ENCODE measurements at places on chromosomes 3 and 15.

GRCh38 chr15:40545457-40545856, 19.4 kb downstream of the CCDC32 start:
- DNase-seq: no peak

GRCh38 chr3:110569073-110569472, 502.5 kb upstream of the NECTIN3 start:
- DNase-seq: no peak

DNA sequence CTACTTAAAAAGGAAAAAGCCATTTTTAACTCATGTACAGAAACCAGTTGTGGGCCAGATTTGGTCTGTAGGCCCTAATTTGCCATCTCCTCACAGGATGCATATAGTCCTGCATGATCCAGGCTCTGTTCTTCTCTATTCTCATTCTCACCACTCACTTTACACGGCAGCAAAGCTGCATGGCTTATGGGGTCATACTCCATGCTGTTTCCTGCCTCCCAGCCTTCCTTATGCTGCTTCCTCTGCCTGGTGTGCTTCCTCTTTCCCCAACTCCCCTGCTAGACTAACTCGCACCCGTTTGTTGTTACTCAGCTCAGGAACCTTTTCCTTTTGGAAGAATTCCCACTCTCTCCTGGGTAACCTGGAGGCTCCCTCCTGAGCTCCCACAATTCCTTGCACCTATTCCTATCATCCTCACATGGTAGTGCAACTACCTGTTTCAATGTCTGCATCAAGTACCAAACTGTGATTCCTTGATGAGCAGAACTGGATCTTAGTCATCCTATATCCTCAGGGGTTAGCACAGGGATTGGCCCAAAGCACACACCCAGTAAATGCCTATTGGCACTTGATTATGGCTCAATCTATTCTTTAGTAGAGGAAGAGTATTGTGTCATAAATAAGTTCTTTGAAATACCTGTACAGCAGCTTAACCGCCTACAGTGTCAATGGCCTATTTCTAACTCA, 172.1 kb upstream of the MITF start:
- DNase-seq: no peak

DNA sequence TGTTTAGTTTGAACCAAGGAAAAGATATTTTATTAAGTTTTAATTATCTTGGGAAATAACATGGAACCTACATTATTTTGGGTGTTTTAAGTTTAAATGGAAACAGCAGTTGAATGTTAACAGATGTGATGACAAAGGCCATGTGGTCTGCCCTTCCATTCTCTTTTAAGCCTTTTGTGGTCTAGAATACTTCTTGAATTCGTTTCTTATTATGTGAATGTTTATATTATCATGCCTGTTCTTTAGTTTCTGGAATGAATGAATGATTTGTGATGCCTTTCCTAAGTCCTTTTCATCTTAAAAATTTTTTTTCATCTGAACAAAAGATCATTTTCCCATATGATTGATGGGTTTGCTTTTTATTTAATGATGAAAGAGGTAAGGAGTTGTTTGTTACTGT, 44.6 kb downstream of the SNRK start:
- DNase-seq: peak; percentile 50

DNA sequence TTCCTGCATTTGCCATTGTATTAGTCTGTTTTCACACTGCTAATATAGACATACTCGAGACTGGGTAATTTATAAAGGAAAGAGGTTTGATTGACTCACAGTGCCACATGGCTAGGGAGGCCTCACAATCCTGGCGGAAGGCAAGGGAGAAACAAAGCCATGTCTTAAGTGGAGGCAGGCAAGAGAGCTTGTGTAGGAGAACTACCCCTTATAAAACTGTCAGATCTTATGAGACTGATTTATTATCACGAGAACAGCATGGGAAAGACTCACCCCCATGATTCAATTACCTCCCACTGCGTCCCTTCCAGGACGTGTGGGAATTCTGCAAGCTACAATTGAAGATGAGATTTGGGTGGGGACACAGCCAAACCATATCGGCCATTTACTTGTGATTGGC, 27.8 kb downstream of the YEATS2 start:
- no peak for DNase-seq

- DNase-seq: no peak
Measured at GRCh38 chr3:74445541-74445940, 168.9 kb downstream of the CNTN3 start.

DNA sequence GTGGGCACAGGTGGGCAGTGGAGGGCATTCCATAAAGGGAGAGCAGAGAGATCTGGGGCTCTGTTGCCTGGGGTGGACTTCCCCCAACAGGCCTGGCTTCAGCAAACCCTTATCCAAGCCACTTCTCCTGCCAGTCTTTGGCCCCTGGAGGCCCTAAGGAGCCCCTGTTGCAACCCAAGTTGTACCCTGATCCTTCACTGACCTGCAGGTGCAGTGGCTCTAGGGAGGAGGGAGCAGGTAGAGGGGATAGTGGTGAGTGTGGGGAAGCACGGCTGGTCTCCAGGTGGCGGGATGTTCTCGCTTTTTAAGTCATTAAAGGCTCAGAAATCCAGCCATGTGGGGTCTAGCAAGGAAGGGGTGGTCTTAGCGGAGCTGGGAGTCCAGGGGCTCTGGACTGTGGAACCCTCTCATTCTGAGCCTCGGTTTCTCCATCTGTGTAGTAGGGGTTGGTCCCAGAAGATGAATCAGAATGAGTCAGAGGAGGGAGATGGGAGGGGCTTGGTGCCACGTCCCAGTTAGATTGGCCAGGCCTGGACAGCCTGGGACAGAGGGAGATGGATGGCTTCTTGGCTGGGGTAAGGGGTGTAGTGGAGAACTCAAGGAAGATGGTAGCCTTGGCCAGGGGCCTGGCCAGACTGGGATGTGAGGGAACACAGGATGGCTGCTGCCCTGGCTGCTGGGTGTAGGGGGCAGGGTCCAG, 2.6 kb downstream of the ZBTB47 start:
- peak; percentile 58 for DNase-seq
